ENCODE measurements at places on chromosomes 2 and 18.

DNA sequence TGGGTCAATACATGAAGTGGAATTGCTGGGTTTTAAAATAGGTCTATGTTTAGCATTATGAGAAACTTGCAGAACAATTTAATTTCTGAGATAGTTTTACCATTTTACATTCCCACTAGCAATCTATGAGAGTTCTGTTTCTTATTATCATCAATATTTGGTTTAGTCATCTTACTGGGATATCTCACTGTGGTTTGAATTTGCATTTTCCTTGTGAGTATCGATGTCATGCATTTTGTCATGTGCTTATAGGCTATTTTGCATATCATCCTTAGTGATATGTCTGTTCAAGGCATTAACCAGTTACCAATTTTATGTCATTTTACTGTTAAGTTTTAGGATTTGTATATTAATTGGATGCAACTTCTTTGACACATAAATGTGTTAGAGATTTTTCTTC is 204.4 kb downstream of the MCFD2 start:
- DNase-seq, result no peak

DNA sequence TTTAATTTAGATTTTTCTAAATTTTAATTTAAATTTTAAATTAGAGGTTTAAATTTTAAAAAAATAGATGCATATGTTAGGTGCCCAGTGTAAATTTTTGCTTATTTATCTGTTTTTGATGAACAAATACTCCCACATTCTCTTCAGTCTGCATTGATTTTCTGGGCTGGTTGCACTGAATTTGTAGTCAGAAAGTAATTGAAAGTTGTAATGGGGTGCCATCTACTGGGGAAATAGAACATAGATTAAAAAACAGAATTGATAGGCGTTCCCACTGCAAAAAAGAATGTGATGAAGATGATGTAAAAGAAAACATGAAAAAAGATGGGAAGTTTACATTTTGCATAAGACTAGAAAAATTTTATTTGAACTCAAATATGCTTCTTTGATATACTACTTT is 51.7 kb upstream of the CCDC85A start:
- no peak for DNase-seq

GRCh38 chr2:18066066-18066465 is 187.6 kb downstream of the KCNS3 start:
- no peak for DNase-seq

DNA sequence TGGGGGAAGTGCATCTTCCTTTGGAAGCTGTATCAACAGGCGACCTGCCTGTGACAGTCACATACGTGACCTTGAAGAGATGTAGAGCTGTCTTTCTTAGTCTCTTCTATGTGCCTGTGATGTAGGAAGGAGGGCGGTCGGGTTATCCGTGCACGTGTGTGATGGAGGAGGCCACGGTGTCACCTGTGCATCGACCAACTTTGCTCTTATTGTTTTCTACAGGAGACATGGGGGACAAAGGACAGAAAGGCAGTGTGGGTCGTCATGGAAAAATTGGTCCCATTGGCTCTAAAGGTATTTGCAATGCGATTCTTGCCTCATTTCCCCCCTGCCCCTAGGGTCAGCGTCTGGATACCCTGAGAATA is 20.7 kb upstream of the ALLC start:
- DNase-seq, result no peak

- no peak for DNase-seq
Observed at GRCh38 chr2:128638341-128639119, 319.9 kb upstream of the HS6ST1 start.

DNA sequence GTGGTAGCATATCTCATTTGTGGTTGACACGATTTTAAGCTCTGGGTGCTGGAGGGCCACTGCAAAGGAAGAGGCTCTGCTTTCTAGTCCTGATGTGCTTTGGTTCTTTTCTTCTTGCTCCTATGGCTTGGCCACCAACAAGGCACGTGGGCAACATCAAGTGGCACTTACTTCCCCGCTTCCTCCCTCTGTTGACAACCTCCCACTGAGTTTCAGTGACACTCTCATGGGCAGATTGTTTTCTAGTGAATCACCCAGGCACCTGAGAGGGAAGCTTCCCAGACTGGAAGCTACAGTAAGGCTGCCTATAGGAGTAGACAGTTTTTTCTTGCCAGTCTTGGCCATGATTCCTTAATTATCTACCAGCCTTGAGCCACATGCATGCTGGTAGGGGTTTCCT is 89.0 kb downstream of the NBAS start:
- DNase-seq, result no peak

- DNase-seq, result no peak
Observed at GRCh38 chr2:16139663-16140615, 199.6 kb downstream of the MYCN start.

- DNase-seq, result no peak
Observed at GRCh38 chr2:145655165-145655765, 1135.3 kb upstream of the ZEB2 start.

- no peak for DNase-seq
Observed at GRCh38 chr2:235659767-235660322, 166.0 kb downstream of the AGAP1 start.

DNA sequence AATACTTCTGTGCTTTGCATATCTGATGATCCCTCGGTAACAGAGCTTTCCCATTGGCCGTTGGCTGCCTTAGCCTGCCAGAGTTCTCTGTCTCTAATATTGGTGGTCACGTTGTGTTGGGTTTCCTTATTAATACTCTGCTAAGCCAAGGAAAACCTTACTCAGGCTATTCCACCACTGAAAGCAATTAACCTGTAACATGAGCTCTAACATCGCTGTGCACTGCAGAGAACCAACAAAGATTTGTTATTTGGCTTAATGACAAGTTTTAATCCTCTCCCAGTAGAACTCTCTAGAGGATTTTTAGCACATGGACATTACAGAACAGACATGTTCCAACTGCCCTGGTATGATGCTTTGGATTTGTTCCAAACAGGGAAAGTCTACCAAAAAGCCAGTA is 825.9 kb upstream of the POU3F3 start:
- DNase-seq, result no peak

- DNase-seq, result no peak
Observed at GRCh38 chr18:80105369-80106167, 3.5 kb upstream of the ADNP2 start.

- no peak for DNase-seq
Observed at GRCh38 chr2:142502402-142502801, 371.6 kb upstream of the LRP1B start.

- no peak for DNase-seq
Observed at GRCh38 chr2:79862756-79863155, 349.9 kb downstream of the CTNNA2 start.

GRCh38 chr2:201433394-201433995 is 17.8 kb downstream of the TRAK2 start:
- no peak for DNase-seq

- DNase-seq, result no peak
Observed at GRCh38 chr2:106025796-106026195, 168.3 kb downstream of the UXS1 start.

DNA sequence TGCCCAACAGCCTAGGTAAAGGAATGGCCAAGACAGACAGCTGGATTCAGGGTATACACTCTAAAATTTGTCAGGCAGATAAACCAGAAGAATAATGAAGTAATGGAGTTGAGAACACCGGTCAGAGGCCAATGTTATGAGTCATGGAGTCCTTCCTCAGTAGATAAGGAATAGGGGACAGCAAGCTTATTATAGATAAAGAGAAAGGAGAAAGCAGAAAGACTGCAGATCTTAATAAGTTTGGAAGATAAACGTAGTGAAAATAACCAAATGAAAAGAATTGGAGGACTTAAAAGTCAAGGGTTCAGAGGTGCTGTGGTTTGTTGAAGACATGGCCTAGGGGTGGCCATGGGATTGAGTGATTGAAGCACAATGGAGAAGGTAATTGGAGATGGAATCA is 63.5 kb upstream of the NFE2L2 start:
- no peak for DNase-seq

DNA sequence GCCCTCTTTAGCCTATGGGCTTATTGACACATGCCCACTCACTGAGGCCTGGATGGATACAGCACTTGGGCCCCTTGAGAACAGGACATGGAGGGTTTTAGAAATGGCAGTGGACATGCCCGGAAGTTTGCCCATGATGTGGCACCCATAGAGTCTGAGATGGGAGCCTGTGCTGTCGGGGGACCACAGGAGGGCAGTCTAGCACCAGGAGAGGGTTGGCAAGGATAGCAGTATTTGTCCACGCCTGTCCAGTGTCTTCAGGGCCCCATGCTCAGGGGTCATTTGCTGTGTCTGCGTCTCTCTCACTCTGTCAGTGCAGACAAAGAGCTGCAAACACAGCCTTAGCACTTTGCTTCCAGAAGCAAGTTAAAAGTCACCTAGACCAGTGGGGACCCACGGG is 48.7 kb downstream of the IL1RL2 start:
- no peak for DNase-seq

DNA sequence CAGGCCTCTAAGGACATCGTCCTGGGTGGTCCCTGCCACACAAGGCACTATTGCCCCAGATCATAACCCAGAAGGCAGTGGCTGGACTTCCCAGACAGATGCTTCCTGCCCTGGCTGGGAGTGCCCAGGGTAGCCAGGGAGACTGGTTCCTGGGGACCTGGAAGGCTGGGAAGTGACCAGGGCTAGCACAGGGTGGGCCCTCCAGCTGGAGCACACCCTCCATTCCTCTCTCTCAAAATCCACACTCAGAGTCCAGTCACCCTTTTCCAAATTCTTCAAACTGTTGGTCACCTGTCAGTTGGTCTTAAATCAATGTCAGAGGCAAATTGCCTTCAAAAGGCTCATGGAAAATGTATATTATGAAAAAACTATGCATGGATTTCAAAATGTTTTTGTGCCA is 11.6 kb upstream of the TUBB6 start:
- DNase-seq, result no peak

DNA sequence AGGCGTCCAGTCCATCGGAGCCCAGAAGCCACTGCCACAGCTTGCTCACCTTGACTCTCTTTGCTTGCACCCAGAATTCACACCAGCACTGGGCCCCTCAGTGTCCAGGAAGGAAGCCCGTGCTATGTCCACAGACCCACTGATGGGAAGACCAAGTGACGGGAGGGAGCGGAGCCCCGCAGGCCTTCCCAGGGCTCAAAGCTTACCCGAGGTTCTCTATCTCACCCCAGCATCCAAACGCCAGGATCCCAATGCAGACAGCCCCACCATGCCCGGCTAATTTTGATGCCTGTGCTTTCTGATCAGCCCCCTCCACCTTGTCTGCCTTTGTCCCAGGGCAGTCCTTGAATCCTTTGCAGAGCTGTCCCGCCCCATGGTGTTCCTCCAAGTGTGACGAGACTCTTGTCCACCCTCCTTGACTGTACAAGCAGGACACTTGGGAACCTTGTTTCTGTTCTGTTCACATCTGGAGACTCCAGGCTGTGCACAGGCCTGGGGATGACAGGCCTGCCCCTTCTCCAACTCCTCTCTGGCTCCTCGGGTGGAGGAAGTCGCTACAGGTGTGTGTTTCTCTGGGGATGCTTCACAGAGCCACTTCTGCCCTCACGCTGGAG is 12.0 kb downstream of the NPPC start:
- no peak for DNase-seq

DNA sequence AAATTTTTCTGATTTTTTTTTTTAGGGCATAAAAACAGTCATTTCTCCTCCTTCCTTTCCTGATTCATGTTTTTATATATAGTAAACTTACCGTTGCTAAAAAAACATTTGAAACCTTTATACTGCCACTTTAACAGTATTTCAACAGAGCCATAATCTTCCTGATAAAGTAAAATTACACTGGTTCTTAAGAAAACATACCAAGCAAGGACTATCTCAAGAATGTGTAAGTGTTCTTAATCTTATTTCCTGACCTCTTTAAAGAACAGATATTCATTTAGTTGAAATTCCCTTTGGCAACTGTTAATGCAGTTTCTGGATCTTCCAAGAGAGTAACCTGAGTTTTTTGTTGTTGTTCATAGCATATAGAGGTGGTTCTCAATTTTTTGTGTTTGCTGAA is 26.6 kb upstream of the COLEC12 start:
- DNase-seq, result no peak

DNA sequence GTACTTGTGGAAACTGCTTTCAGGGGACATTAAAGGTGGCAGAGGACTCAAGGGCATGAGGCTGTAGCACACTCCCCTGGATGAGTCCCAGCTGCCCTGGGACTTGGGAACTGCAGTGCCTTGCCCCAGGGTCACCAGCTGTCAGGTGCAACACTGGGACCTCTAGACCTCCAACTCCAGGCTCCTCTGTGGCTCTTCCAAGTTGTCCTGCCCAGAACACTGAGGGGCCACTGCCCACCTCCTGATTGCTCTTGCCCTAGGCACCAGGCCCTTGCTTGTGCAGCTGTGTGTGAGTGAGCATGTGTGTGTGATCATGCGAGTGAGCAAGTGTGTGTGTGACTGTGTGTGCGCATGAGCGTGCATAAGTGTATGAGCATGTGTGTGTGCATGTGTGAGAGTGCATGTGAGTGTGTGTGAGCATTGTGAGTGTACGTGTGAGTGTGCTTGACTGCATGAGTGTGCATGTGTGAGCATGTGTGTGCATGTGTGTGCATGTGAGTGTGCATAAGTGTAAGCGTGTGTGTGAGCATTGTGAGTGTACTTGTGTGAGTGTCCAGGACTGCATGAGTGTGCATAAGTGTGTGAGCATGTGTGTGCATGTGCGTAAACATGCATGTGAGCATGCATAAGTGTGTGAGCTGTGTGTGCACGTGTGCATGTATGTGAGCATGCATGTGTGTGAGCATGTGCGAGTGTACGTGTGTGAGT is 301.5 kb downstream of the NDUFA10 start:
- no peak for DNase-seq

DNA sequence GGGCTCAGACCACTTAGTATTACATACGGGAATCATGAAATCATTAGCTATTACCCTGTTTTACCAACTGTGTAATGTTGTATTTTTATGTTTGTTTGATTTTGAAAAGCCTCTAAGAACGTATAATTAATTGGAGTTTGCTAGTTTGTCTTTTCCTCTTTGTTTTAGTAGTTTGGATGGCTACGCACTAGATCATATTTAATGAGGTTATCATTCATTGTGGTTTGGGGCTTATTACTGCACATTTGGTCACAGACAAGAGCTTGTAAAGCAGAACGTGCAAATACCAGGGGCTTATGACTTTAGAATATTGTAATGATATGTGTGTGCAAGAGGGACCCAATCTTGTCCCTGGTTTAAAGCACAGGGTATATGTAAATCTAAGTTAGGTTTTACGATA is 10.3 kb downstream of the CABLES1 start:
- no peak for DNase-seq

- no peak for DNase-seq
Observed at GRCh38 chr2:172284209-172284608, 143.2 kb upstream of the ITGA6 start.

DNA sequence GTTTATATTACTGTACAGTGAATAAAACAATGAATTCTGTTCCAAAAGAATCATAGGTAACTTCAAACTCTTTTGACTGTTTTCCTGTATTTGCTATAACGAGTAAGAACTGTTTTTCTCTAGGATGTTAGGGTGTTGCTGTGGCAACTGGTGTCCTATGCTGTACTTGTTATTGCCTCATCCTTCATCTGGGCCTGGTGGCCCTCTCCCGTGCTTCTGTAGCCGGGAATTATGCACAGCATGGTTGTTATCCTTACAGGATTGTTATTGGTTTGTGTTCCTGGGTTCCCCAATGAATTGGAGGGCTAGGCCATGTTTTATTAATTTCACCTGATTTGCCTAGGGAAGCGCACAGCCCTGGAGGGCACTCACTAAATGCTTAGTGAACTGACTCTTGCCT is 279.2 kb downstream of the PTPRM start:
- no peak for DNase-seq

Measured in activated T-cell treated with anti-CD3 and anti-CD28 coated beads for 24 hours (primary cell).